ENCODE measurements at places on chromosomes 3 and 15.

GRCh38 chr3:138539352-138539751, 54.7 kb downstream of the CEP70 start:
- DNase-seq = no peak

GRCh38 chr3:82294609-82295008, 533.2 kb upstream of the GBE1 start:
- DNase-seq = no peak

GRCh38 chr3:13537909-13538296, 11.0 kb upstream of the FBLN2 start:
- no peak for DNase-seq

- no peak for DNase-seq
Observed at GRCh38 chr3:25817107-25817506, 27.2 kb downstream of the OXSM start.

DNA sequence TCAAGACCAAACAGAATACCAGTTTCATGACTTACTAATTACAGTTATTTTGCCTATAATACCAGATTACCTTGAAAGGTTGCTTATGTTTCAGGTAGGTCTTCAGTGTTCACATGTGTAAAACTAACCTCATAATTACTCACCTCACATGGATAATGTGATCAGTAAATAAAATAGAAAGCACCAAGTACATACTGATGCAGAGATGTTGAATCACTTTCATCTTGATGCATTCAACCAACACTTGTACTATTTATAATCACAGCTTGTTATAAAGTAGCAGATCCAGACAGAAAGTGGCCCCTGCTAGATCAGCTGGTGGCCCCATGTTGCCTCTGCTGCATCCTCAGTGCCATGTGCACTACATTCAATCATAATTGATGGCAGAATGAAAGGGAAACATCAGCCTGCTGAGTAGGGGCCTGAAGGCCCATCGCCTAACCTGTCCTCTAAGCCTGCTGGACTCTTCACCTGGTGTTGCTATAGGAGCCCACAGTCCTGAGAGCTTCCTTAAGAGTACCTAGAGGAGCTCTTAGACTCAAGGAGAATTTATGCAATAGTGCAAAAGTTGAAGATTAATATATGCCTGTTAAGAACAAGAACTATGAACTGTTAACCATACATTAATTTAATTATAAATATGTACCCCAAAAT, 154.3 kb downstream of the PLCL2 start:
- no peak for DNase-seq

DNA sequence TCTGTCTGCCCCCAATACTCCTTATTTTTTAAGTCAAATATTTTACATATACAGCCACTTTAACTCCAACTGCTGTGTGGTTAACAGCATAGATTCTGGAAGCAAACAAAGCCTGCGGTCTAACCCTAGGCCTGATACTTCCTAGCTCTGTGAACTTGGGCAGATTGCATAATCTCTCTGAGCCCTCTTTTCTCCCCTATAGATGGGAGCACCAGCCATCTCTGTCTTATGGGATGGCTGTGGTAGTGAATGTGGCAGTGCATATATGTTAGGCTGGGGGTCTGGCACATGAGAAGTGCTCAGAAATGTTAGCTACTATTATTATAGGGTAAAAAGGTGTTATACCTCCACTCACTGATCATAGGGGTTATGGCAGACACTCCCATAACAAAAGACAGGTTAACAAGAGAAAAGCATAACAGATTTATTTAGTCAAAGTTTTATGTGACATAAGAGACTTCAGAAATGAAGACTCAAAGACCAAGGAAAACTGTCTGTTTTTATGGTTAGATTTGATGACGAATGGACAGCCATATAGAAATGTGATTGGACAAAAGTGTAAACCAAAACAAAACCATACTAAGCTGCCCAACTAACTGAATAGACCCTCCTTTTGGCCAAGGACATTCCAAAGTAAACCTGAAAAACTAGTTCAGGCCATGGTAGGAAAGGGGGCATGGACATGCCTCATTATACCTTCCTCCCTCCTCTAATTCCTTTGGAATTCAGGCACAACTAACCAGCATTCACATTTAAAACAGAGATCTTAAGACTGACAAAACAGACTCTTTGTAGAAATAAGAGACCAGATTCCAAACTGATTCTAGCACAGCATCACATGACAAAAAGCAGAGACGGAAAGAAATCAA, 53.9 kb upstream of the DAZL start:
- DNase-seq = no peak

- no peak for DNase-seq
Observed at GRCh38 chr3:99716463-99716995, 78.1 kb downstream of the COL8A1 start.

DNA sequence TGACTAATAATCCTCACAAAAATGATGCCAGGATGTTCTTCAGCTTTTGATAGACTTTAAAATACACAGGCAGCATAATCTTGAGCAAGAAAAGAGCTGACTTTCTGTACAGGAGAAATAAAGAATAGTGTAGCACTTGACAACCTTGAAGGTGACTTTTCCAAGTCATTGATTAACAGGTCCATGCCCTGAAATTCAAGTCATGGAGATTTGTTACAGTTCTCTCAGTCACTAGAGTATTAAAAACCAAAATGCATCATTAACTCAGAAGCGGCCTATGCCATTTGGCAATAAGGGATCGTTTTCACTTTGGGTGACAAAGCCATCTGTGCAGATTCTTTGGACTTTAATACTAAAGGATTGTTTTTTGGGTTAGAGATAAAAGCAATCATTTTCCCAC, 692.7 kb upstream of the SGO1 start:
- no peak for DNase-seq

GRCh38 chr15:88526247-88526879, 20.1 kb downstream of the DET1 start:
- DNase-seq = no peak

DNA sequence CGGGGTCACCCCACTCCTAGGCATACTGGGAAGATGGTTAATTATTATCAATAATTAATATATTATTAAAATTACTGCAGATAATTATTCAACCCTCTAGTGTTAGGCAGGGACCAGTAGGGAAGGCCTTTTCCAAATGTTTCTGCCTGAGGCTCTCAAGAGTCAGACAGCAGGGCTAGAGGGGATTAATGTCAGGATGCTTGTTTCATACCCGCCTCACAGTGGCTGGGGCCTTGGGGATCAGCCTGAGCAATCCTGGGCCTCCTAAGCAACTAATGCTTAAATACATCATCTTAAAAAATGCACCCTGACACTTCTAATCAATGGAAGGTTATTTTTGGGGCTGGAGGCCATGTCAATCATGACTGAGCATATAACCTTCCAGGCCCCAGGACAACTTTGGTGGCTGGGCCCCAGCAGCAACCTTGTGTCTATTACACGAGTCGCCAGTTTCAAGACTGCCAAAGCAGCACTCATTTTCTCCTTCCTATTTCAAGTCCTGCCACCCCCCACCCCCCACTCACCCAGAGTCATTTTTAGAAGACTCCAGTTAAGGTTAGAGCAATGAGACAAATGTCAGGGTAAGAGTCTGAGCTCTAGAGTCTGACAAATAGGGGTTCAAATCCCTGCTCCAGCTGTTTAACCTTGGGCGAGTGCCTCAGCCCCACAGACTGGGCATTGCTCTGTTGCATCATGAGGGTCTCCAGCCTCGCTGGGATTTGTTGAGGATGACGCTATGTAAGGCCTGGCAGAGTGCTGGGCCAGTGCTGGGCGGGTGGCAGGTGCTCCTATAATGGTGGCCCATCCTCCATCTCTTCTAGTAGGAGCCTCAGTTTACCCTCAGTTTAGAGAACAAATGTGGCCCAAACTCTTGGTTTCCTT, 6.1 kb downstream of the AMOTL2 start:
- no peak for DNase-seq

GRCh38 chr3:136464502-136464901, 214.4 kb downstream of the PCCB start:
- no peak for DNase-seq

- no peak for DNase-seq
Observed at GRCh38 chr15:55195996-55196395, 745 bp downstream of the RSL24D1 start.

DNA sequence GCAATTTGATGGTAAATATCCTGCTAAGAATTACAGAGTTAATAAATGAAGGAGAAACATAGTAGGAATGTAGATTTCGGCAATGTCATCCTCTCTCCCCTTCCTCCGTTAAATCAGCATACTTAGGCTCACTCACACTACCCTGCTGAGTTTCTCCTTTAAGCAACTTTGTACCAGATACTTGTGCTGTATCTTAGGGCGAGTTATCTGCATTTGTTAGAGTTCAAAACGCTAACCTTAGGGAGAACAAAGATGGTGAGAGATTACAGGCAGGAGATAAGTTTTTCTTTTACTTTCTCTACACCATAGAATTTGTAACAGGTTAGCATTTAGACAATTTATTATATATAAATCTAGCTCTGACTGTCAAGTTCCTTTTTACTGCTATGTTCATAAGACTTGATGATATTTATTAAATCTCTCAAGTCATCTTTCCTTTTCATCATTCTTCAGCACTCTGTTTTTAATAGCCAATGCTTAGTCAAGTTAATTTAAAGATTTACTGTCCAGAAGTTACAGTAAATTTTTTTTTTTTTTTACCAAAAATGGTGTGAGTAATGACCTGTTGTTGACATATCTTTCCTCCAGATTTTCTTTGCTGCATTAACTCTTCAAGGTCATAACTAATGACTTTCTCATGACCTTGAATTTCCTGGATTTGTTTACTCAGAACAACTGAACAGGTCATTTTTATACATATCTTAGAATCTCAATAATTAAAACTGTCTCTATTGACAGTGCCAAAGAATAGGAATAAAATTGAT, 22.2 kb downstream of the SUCNR1 start:
- DNase-seq = no peak

DNA sequence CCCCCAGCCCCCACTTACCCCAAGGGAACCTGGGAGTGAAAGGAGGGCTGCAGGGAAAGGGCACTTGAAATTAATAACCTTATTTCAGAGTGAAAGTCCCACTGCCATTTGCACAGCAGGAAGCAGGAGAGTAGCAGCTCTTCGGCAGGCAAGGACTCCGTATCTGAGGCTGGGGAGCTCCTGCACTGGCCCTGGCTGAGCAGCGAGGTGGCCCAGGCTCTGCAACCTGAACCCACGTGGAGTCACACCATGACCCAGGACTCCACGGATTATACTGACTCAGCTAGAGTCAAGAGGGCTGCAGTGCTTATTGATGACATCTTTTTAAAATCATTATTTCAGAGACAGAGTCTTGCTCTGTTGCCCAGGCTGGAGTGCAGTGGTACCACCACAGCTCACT, 214.5 kb downstream of the XXYLT1 start:
- no peak for DNase-seq

- DNase-seq = peak; percentile 38
Observed at GRCh38 chr3:46998121-46998851, 18.8 kb downstream of the NBEAL2 start.

GRCh38 chr15:59247364-59247763, 40.7 kb downstream of the LDHAL6B start:
- DNase-seq = no peak

DNA sequence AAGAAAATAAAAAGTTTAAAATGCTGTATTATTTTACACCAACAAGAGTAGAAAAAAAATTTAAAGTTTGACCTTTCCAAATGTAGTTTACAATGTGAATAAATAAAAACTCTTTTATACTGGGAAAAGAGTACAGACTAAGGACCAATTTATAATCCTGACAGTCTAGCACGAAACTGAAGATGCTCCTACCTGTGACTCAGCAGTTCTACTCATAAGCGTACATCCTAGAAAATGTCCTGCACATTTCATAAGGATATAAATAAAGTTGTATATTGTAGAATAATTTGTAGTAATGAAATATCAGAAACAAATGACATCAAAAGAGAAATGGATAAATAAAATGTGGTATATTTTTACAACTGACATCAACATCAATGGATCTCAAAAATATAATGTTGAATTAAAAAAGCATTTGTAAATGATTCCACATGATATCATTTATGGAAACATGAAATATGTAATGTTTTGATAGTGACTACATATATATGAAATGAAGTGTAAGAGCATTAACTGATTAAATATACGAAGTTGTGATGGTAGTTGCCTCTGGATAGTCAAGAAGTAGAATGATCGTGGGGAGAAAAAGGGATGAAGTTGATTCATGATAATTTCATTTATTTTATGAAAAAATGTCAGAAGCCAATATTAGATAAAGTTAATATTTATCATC, 161.3 kb upstream of the CBLB start:
- DNase-seq = no peak

DNA sequence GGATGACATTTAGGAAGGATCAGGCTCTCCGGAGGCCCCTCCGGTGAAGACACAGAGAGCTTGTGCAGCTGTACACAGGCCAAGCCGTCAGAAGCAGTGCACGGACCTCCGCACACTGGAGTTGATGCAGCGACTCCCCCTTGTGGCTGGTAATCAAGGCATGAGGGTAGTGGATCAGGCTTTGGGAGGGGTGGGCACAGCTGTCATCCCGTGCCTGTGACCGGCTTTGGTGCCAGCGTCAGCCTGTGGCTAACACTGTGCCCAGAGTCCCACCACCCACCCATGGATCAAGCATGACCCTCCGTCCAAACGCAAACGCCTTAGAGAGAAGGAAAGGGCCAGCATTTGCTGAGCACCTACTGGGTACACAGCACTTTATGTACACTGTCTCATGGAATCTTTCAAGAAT, 8.2 kb upstream of the GRIP2 start:
- peak; percentile 52 for DNase-seq

DNA sequence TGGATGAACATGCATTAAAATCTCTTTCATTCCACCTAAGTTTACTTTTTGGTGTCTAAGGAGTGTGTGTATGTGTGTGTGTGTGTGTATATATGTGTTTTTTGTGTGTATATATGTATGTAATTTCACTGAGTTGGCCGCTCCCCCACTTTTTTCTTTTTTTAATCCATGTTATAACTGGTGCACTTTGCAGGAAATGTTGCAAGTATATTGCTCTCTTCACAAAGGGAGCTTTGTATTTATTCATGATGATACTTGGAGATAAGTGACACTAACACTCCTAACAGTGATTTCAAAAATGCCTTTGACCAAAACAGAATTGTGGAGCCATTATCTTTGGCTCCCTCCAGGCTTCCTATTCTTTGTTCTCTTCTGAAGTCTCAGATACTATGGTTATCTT, 95.8 kb downstream of the FNDC3B start:
- DNase-seq = no peak

DNA sequence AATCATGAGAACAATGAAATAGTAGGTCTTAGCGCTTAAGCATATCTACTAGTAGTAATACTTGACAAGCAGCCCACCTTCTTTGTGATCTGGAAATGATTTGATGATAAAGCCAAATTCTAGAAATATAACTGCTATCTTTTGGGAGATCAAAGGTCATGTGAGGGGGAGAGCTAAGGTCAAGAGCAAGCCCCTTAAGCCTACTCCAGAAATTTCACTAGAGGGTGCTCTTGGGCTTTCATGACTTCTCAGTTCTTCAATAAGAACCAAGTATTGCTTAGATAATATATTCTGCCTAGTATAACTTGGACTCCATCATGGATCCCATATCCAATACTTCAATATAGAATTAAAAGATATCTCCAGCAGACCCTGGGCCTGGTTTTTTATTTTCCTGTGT, 319.6 kb downstream of the ZBTB20 start:
- no peak for DNase-seq

GRCh38 chr3:170560296-170560695, 25.6 kb downstream of the SLC7A14 start:
- DNase-seq = no peak

All from tibial nerve (tissue), 4 donors.